NCI-H460 (cell line): ENCODE measurements at places on chromosomes 4 and X. TPM values are rescaled to one million over a fixed set of nuclear protein-coding genes. Genes with fewer than 3 reads are reported as not detected.

BMPR1B gene
- 0.20 and 0.27 TPM in 2 replicates for total RNA-seq

RHOXF2B gene
- total RNA-seq = 0.23 TPM in 1 of 2 replicates, not detected in the other

GAGE12E gene
- total RNA-seq = not detected in 2 replicates

SETD7 gene
- 50.8 and 58.7 TPM in 2 replicates for total RNA-seq

HTT-AS gene
- not detected in 2 replicates for total RNA-seq

CDKL2 gene
- total RNA-seq = 1.1 and 2.2 TPM in 2 replicates

ALPK1 gene
- 17.8 and 19.0 TPM in 2 replicates for total RNA-seq

DCX gene
- total RNA-seq = not detected in 2 replicates

- DNase-seq = no peak
Measured at GRCh38 chr4:142354794-142355420, 491.2 kb downstream of the INPP4B start.

DNA sequence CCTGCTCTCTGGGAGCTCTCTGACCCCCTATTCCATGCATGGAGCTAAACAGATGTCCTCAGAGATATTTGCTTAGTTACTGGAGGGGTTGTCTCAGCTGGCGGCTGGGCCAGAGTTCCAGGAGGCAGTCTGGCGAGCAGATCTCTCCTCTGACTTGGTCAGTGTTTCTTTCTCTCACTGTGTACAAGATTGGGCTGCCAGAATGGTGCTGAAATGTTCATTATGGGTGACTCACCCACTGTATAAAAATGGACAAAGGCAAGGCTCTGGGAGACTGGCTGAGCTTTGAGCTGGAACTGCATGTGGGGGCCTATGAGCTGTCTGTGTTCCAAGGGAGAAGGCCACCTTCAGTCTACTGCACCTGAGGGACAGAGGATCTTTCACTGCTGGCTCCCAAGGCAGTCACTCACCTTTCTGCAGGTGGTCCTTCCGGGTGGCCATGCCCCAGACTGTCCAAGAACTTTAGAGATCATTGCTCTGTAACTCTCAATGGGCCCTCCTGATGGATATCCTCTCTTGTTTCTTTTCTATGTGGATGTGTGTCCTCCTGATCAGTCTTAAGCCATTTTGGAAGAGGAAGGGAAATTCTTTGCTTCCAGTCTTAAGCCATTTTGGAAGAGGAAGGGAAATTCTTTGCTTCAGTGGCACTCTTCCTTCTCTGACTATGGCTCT lies 88.2 kb downstream of the CFAP299 start:
- DNase-seq = no peak

- DNase-seq = no peak
Measured at GRCh38 chr4:75025431-75025830, 92.5 kb downstream of the PARM1 start.

DNA sequence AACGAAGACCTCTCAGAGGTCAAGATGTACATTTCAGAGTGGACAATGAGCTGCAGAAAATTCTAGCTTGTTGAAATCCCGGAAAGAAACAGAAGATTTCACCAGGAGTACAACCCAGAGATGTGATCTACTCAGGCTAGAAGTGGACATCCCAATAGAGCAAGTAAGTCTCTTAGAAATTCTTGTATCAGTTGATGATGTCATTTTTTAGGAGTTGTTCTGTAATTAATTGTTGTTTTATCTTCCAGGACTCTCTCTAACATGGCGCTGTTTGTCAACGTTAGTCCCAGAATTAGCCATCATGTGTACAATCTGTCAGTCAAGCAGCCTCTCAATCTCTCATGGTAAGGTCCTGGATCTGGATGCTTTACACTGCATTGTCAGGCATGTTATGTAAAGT lies 174.4 kb downstream of the GRIA3 start:
- no peak for DNase-seq

- no peak for DNase-seq
Measured at GRCh38 chr4:138111462-138112000, 130.6 kb downstream of the SLC7A11 start.

DNA sequence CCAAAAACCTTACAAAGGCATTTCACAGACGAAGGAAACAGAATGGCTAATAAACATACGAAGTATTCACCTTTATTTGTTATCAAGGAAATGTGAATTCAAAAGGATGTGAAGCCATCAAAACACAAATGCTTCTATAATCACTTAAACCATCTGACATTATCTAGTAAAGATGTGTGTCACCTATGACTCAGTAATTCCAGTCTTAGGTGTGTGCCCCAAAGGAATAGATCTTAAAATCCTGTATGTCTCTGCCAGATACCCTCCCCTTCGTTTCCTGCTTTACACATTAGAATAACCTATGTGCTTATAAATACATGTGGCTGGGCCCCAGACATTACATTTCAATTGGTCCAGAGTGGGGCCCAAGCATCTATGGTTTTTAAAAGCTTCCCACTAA lies 41.8 kb upstream of the CEP135 start:
- no peak for DNase-seq

DNA sequence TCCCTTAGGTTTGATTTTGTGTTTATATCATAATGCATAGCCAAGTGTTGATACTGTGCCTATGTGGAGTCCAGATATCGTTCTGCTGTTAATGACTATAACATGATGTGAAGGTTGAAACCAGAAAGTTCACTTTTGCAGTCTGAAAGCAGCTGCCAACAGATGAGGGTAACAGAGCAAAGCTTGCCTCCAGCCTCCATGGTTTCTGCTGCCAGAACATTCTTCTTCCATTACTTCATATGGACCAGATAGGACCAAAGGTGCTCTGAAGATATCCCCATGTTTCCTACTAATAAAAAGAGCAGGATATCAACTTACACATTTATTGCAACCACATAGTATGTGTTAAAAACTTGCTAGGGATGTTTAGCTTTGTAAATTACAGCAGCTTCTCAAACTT lies 394.1 kb downstream of the SPRY1 start:
- no peak for DNase-seq

DNA sequence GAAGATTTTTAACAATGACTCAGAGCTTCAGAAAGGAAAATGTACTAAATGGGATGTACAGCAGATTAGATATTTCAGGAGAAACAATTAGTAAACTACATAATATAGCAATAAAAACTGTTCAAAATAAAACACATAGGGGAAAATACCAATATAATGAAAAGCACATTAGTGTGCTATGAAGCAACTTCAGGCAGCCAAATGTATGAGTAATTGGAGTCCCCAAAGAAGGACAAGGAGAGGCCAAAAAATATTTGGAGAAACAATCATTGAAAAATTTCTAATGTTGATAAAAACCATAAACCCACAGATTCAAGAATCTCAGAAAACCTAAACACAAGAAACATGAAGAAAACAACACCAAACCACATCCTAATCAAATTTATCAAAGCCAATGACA lies 129.3 kb upstream of the CHRDL1 start:
- DNase-seq = no peak

DNA sequence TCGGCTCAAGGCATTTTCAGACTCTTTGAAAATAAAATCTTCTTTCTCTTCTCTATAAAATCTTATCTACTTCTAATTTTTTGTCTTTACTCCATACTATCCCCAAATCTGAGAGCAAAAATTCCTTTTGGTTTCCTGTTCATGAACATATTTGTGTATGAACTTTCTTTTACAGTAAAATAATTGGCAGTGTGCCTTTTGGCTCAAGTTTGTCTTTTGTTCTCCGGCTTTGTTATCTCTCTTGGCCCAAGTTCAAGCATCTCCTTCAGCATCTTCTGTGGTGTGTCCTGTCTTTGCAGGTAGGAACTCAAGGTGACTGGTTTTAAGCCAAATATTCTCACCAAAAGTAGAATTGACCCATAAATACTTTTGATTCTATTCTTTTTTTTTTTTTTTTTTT lies 276.6 kb upstream of the FAT1 start:
- DNase-seq = no peak

DNA sequence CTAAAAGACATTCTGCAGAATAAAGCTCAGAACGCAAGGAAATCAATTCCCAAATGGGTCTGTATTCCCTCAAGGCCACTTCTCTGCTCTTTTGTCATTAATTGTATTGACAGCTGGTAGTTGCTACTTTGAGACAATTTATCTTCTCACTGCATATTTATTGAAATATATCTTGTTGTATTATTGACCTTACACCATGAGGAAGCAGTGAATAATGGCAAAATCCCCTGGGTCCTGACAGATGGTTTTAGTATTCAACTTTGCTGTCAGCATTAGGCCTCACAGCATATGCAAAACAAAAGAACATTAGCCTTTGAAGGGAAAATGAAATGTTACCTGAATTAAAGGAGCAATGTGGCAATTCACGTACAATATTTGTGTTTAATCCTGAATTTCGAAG lies 406.1 kb upstream of the TRAM1L1 start:
- DNase-seq = no peak

DNA sequence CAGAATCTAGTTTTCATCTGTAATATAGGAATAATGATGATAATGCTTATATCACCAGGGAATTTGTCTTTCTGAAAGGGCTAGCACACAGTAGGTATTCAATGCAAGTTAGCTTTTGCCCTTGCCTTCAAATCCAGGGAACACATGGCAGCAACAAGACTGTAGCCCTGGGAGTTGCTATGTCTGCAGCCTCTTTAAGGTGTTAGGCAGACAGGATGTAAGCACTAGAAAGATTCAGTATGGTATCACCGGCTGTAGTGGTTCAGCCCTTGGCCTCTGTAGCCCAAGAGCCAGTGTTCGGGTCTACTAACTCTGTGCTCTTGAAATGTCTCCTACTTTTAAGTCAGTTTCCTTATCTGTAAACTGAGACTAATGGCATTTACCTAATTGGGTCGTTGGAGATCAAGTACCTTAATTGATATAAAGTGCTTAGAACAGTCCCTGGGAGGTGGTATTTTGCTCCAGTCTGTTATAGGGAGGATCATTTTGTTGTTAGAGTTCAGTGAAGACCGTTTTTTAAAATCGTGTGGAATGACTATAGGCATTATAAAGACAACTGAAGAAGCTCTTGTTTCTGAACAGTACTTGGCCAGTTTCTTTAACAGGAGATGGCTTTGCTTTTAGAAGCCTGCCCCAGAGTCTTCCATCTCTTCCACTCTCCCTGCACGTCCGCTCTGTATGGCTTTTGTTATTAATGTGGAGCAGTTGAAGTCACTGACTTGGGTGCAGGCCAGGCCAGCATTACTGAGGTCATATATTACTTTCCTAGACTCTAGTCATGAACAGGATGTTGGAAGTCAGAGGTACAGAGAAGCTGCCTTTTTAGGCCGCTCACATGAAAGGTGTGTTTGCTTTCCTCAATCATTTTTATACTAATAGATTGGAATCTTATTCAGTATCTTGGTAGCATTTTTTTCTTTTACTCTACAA lies 44.8 kb downstream of the GAB1 start:
- DNase-seq = no peak

- DNase-seq = no peak
Measured at GRCh38 chrX:141989815-141990214, 86.1 kb downstream of the MAGEC1 start.

GRCh38 chr4:56531149-56531770 lies 25.7 kb downstream of the ARL9 start:
- no peak for DNase-seq

DNA sequence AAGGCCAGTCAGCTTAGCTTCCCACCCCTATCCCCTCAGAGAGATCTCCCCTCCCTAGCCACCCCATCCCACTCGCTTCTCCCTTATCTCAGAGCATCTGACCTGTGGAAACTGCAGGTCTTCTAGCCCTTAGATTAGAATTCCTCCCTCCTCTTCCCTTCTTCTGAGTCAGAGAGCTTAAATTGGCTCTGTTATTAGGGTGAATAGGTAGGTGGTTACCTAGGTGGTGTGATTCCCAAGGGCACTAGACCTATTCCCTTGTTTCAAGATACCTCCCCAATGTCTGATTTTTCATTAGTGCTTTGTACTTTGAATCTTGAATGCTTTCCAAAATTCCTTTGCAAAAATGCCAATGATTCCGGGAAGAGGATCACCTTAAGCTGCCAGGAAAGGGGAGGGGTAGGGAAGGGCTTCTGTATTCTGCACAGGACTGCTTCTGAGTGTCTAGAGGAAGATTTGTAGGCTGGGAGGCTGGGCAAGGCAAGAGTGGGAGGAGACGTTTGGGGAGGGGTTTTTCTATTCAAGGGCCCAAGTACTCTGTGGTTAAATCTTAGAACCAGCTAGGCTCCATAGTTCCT lies 24.5 kb upstream of the MSN start:
- DNase-seq = no peak

DNA sequence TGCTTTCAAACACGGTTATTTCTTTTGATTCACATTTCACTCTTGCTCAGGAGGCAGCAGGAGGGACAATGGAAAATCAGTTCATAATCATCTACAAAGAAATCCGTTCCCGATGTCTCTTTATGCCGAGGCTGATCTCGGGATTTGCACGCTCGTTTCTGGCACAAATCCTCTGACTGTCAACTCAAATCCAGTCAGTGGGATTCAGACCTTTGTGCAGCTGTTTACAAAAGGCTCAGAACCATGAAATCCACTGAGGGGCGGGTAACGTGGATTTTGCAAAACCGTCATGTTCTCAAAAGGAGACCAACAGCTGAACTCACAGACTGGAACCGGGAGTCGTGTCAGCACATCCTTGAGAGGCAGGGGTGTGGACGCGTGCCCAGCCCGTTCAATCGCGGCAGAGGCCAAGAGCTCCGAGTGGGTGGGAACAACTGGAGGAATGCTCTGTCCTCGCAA lies 46.4 kb downstream of the ACOX3 start:
- DNase-seq = no peak

DNA sequence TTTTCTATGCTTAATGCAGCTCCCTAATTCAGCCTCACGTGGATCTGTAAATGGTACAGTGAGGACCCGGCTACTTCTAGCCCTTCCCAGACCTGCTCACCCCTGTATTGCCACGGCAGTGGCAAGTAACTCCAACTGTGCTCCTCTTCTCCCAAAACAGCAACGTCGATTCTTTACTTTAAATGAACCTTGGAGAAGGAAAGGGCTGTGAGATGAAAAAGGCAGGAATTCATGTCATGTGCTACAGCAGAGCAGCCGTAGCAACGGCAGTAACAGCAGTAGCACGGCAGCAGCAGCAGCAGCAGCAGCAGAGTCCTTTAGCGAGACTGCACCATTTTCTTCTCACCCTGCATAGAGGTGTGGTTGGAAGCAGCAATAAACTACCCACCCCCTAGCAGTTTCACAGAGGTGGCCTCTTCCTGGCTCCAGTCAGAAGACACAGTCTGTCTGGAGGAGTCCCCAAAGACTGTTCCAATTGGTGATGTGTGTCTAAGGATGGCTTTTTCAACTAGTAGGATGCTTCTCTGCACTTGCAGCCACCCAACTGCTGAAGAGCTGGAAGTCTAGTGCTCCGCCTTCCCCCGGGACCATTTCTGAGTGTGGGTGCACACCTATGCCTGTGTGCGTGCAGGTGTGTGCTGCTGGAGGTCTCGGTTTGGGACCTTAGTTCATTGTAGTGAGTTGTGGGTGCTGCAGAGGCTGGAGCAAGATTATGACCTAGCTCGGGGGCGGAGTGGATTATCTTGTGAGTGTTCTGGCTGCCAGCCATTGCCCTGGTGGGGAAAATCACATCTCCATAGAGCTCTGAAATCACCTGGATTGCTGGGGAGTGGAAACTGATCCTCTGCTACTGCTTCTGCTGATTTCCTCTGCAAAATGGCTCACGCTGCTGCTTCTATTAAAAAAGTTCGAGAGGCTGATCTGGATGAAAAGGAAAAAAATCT lies 67.2 kb downstream of the ANK2 start:
- no peak for DNase-seq

DNA sequence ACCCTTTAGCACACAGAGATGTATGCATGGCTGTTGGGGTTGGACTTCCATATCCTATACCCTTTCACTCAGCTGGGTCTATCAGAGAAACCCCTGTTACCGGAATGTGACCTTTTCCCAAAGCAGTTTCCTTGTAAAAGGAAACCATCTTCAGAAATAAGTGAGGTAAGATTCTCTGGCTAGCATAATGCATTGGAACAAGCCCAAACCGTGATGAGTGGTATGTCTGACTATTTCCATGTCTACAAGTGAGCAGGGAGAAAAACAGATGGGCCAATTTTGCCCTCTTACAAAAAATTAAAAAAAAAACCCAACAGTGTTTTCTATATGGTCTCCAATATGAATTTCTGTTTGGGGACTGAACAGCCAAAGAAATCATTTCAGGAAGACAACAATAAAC lies 283.9 kb downstream of the SMARCA1 start:
- DNase-seq = no peak
